ENCODE measurements at places on chromosomes 4 and X.
A peak's percentile ranks its signal among the peaks of the same experiment; 100 is the strongest.

DNA sequence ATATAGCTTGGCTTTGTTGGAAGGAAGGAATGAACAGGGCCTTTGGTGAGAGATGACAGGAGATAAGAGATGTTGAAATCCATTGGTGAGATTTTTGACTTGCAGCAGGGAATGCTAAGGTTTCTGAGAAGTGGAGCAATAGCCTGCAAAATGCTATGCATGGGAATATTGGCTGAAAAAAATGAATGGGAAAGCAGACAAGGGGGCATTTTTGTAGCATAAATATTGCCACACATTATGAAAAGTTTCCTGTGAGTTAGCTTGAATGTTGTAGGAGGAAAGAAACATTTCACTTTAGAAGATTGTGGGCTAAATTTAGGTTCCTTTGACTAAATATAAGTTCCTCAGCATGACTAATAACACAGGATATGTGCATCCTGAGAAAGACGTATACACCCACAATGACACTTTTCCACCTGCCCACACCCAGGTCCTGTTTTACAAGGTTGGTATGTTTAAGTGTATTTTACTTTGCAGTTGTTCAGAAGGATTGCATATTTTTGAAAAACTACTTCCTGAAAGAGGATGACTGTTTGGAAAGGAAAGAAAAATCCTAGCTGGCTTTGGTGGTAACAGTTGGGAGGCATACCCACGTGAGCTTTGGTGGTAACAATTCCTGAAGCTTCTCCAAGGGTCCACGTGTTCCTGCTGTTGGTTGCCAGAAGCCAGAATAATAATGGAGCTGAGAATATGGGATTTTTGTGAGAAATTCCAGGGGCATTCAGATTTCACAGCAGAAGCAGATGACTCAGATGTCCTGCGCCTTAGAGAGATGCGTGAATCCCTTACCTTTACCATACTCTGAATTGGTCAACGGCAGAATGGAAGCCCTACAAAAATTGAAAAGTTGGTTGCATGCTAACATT is 28.5 kb downstream of the PHEX start:
- no peak for DNase-seq

- no peak for DNase-seq
These were observed 57.9 kb upstream of the TEX13D start for GRCh38 chrX:124274438-124275181.

DNA sequence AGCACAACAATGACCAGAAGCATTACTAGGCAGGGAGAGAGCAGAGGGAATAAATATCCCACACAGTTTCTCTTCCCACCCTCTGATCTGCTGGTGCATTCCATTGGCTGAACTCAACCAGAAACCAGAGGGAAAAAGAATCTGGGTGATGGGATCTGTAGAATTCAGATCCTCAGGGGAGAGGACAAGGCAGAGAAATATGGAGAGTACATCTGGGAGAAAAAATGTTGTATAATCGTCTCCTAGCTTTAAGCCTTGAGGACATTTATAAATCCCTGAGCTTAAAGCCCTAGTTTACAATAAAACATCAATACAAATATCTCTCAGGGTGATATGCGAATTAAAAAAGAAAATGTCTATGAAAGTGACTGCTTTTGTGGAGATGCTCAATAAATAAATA is 368.1 kb upstream of the MAD2L1 start:
- DNase-seq: no peak

- DNase-seq: no peak
These were observed 236.9 kb upstream of the EMCN start for GRCh38 chr4:100754751-100755150.

GRCh38 chrX:29926659-29927058 is 288.7 kb upstream of the MAGEB2 start:
- DNase-seq: no peak

DNA sequence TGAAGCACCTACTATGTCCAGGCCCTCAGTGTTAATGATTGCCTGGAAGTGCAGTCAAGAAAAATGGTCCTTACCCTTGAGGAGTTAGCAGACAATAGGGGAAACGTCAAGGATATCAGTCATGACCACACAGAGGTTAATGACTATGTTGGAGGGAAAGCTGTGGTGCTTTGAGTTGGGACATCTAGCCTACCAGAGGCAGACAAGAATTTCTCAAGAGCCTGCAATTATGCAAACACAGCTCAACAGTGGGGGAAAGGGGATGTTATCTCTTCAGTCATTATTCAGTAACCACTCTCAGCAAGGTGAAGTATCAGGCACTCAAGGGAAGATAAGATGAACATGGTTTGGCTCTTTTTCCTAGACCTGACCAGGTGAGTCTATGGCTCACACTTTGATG is 7.0 kb upstream of the FGFBP1 start:
- DNase-seq: no peak

DNA sequence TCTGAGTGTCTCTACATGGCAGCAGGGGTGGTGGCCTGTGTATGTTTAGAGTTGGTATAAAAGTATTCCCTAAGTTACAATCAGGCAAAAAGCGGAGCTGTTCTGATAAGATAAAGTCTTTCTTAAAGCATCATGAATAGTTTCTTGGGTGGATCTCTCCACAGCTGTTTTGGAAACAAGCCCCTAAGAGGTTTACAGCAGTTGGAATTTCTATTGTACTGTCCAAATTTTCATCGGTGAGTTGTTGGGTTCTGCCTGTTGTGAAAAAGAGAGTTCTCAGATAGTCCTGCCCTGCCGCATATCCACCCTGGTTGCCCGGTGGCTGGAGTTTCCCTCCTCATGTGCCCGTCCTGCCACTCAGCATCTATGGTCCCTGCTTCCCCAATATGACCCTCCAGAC is 50.1 kb downstream of the C4orf51 start:
- no peak for DNase-seq

DNA sequence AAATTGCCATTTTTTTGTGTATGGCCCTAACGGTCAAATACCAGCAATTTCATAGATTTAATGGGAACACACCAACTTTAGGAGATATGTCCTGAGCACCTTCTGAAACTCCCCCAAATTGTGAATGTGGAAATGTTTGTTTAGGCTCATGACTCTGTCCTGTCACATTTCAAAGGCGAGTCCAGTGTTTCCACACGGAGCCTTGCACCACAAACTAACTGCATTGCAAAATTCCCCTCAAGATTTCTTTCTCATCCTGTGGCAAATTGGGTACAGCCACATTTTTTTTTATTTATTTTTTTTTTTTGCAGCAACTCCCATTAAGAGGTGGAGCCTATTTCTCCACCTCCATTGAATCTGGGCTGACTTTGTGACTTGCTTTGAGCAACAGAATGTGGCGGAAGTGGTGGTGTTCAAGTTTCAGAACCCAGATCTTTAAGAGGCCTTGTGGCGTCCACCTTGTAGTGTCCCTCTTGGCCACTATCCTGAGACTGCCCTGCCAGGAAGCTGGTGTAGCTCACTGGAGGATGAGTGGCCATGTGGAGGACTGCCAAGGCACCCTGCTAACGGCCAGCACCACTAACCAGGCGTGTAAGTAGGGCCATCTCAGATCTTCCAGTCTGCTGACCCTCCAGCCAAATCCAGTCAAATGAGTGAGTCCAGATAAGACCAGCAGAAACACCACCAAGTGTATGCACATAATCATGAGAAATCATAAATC is 172.4 kb upstream of the SCML1 start:
- no peak for DNase-seq

DNA sequence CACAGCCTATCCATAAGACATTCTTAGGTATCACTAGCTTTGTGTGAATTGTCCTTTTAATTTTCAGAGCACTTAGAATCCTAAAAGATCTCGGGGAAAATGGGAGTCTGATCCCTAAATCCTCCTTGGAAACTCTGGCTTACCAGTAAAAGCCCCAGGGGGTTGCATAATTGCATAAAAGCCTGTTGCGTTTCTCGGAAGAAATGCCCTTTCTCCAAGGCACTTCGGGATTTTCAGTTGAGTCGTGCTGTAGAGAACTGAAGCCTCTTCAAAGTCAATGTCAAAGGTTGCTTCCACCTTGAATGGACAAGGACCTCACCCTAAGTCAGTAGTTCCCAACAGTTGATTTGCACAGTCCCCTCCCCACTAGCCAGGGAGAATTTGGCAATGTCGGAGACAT is 20.8 kb downstream of the FAM184B start:
- DNase-seq: no peak

GRCh38 chrX:119885554-119886428 is 9.9 kb upstream of the AKAP14 start:
- DNase-seq: no peak

DNA sequence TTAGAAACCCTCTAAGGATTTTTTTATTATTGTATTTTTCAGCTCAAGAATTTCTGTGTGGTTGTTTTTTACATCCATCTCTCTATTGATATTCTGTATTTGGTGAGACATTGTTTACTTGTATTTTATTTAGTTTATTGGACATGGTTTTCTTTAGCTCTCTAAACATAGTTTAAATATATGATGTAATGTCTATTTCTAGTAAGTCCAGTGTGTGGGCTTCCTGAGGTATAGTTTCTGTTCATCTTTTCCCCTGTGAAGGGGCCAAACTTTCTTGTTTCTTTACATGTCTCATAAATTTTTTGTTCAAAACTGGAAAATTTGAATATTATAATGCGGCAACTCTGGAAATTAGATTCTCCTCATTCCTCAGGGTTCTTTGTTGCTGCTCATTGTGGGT is 28.2 kb upstream of the ATRX start:
- no peak for DNase-seq

DNA sequence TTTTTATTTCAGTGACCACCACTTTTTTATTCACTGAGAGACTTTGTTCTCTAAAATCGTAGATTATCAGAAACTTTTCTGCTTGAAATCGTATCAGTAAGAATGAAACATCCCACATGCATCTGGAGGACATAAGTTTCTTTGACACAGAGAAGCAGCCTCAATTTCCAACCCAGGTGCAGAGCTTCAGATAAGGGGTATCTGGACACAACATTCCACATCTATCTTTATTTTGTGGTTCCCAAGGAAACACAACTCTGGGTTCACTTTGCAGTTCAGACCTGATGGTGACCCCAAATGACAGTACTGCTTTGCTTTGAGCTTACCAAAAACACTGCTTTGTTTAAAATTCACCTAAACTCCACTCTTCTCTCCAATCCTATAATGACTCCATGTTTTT is 1.3 kb upstream of the CLCN5 start:
- DNase-seq: no peak

DNA sequence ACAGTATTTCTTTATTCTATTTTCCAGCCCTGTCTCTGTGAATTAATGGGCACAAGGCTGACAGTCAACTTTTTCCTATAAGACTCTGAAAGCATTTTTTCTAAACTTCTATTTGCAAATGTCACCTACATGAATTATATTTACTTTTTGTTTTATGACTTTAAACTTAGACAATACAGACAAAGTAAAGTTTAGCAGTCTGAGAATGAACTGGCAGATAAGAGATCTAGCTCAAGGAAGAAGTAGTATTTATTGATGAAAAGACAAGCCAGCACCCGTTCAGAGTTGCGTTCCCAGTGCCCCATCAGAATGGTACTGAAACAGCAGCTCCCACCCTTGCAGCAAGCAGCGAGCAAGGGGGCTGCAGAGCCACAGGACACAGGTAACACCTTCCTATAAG is 148.5 kb downstream of the FAM13A start:
- DNase-seq: no peak

- DNase-seq: no peak
These were observed 30.6 kb downstream of the SUPT20HL2 start for GRCh38 chrX:24283127-24283794.

DNA sequence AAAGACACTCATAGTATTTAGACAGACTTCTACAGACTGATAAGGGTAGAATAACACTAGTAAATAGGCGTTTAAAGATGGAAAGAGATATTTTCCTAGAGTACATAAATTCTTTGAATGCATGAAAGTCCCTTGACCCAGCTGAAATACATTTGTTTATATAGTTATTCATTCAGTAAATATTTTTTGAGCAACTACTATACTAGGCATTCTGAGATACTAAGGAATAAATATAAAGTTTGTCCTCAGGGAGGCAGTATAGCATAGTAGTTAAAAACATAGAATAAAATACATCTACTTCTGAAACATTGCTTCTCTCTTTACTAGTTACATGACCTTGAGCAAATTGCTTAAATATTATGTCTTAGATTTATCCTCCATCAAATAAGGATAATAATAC is 27.4 kb downstream of the HMGN5 start:
- DNase-seq: no peak

- DNase-seq: no peak
These were observed 7.4 kb downstream of the CTBP1 start for GRCh38 chr4:1241466-1241935.

GRCh38 chr4:3767570-3768288 is 1.5 kb downstream of the ADRA2C start:
- DNase-seq: no peak

- DNase-seq: no peak
These were observed 13.4 kb downstream of the SLC10A7 start for GRCh38 chr4:146508229-146508939.

DNA sequence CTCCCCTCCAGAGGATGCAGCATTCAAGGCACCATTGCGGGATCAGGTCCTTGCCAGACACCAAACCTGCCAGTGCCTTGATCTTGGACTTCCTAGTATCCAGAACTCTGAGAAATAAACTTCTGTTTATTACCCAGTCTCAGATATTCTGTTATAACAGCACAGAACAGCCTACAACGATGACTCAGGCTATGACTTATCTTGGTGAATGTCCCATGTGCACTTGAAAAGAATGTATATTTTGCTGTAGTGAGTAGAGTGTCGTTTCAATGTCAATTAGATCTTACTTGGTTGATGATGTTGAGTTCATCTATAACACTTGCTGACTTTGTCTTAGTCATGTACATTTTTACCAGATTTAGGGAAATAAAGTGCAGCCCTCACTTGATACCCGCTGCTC is 34.5 kb upstream of the PGRMC1 start:
- DNase-seq: no peak

- no peak for DNase-seq
These were observed 46.2 kb downstream of the TIGD2 start for GRCh38 chr4:89157488-89158024.

DNA sequence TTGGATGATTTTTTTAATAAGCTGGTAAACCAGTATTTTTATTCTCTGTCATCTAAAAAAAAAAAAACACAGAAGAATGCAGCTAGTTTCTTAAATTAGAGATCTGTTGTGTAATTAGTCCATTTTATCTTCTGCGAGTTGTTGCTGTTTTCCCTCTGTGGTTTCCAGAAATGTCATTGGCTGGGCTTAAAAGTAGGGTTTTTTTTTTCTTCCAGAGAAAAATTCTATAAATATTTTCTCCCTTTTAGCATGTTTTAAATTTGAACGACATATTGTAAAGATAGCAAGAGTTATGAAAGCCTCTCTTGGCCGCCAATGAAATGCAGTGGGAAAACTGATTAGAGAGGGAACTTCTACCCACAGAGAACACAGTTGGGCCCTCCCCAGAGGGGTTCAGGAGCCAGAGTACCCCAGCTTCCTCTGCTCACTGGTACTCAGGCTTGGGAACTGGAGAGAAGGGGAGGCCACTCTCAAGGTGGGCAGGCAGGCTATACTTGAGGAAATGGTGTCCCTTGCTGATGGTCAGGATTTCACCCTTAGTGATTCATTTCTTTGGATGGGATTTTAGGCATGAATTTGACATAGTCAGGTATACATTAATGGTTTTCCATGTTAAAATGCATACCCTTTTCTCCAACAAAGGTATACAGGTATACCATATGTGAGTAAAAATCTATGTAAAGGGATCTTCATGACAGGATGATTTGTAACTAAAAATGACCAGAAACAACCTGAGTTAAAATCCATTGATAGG is 166.1 kb downstream of the BCOR start:
- no peak for DNase-seq

GRCh38 chr4:103786014-103786413 is 66.2 kb upstream of the TACR3 start:
- peak; percentile 31 for DNase-seq

GRCh38 chrX:101079736-101080270 is 1.1 kb downstream of the TMEM35A start:
- DNase-seq: no peak

Data from NCI-H446 (cell line).